Stimulated activated memory B cell treated with anti-CD40 and anti-IgM and Interleukin-4, amounts not matched to agents 10 μg/mL and 1 μg/mL and 100 μg/mL, for 72 hours (primary cell): ENCODE measurements at places on chromosomes 11 and 22.

DNA sequence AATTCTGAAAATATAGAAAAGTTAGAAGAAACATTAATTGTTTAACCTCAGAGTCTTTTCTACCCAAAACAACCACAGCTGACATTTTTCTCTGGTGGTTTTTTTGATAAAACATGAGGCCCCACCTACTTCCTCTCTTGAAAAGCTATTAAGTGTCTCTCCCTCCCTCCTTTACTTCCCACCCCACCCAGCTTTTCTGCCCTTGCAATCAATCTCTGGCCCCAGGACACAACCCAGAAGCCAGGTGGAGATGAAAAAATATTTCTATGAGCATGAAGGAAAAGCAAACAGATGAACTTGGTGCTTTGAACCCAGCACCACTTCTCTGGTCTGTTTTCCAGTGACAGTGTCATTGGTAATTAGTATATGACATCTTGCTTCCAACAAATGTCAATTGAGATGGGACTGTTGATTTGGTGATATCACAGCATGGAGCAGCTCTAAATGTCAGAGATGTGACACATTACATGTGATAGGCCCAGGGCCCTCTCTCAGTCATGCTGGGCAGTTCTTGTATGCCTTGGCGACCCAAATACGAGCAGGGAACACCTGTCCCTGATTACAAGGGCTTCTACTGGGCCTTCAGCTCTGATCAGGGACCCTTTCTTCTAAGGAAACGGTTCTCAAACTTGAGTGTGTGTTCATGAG lies 23.9 kb upstream of the TMPRSS13 start:
- no peak for ATAC-seq

- ATAC-seq = no peak
These were observed 168.6 kb downstream of the FAT3 start for GRCh38 chr11:92393218-92393617.

- ATAC-seq = no peak
These were observed 3.3 kb downstream of the DDT start for GRCh38 chr22:23970816-23971486.

GRCh38 chr11:83951521-83951920 lies 665.4 kb upstream of the CCDC90B start:
- no peak for ATAC-seq

GRCh38 chr11:11215944-11216343 lies 137.1 kb downstream of the CSNK2A3 start:
- no peak for ATAC-seq

GRCh38 chr11:113341388-113342165 lies 27.2 kb downstream of the TTC12 start:
- no peak for ATAC-seq

GRCh38 chr11:17554487-17554886 lies 7.4 kb downstream of the OTOG start:
- no peak for ATAC-seq

DNA sequence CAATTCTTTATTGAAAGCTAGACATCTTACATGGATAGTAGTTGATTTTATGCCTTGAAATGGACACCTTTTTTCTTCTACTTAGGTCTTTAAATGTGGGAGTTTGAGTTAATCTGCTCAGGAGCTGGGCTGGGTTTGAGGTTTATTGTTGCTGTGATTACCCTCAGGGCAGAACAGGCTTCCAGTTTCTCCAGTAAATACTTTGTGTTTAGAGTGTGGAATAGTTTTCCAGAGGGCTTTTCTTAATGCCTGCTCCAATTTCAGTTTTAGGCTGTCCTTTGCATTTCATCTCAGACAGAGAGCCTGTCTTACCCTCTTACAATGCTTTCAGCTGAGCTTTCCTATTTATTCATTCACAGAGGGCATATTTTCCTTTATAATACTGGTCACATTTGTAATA lies 69.9 kb upstream of the ADORA2A start:
- ATAC-seq = no peak

DNA sequence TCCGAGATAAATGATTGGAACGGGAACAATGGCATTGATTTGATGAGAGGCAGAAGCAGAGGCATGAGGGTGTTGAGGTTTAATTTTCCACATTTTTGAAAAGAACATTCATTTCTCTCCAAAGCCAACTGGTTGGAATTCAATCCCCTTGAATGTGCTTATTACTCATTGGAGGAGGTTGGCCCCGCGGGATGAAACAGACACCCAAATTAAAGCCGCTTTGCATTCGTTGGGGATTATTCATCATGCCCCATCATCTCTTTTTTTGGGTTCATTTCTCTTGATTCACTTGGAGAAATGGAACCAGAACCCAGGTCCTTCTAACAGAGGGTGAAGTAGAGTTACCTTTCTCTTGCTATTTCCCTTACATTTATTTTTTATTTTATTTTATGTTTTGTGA lies 47.6 kb upstream of the PARVG start:
- ATAC-seq = no peak

DNA sequence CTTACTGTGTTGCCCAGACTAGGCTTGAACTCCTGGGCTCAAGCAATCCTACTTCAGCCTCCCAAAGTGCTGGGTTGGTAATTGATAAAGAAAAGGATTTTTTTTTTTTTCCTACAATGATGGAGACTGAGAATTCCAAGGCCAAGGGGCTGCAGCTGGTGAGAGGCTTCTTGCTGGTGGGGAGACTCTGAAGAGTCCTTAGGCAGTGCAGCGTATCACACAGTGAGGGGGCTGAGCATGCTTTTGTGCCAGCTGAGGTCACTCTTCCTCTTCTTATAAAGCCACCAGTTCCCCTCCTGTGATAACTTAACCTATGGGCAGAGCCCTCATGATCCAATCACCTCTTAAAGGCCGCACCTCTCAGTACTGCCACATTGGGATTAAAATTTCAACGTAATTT lies 28.2 kb upstream of the CCDC81 start:
- no peak for ATAC-seq

DNA sequence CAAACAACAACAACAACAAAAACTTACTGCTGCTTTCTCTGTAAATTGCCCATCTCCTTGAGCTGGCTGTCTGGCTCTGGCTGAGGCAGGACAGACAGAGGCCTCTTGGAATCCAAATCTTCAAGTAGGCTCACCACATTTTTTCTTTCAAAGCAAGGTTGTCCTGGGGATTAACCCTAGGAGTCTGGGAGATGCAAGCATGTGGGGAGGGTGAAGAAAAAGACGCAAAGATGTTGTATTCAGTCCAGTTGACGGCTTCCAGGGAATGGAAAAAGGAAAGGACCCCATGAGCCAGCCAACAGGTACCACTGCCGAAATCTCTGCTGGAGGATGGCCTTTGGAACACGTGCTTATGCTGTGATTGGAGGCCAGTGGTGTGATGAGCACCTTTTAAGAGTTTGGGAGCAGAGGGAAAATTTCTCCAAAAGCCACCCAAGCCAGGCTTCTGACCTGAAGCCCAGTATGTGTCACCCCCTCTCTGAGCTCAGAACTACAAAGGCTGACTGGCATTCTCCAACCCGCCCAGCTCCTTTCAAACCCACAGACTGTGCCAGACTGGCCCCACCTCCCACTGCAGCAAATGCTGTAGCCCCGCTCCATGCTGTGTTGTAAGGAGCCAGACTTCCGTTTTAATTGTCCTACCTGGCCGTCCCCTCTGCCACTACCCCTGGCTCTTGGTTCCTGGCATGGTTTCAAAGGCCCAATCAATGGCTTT lies 10.8 kb downstream of the BLID start:
- no peak for ATAC-seq
